ENCODE measurements at places on chromosomes 13 and 19.

DNA sequence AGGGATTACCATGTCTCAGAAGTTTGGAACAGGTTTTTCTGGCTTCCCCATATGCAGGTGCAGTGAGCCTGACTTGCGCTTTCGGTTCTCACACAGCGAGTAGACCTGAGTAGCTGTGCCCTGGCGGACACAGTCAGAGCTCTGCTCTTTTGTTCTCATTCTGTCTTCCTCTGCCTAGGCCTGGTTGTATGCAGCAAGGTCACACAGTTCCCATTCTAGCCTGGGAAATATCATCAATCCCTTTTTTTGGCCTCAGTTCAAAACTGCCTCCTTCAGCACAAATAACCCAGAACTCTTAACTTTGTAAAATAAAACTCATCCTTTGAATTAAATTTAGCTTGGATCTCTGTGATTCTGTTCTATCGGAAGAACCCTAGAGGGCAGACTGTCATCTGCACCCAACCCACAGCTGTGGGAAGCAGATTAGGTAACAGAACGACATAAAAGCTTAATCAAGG lies 10.2 kb downstream of the OXGR1 start:
- DNase-seq, result peak; percentile 38

- no peak for DNase-seq
Measured at GRCh38 chr13:102970542-102970941, 95.7 kb downstream of the SLC10A2 start.

GRCh38 chr19:12287958-12288500 lies 6.7 kb downstream of the ZNF44 start:
- no peak for DNase-seq

- DNase-seq, result no peak
Measured at GRCh38 chr19:7772752-7773291, 9.8 kb downstream of the CLEC4M start.

DNA sequence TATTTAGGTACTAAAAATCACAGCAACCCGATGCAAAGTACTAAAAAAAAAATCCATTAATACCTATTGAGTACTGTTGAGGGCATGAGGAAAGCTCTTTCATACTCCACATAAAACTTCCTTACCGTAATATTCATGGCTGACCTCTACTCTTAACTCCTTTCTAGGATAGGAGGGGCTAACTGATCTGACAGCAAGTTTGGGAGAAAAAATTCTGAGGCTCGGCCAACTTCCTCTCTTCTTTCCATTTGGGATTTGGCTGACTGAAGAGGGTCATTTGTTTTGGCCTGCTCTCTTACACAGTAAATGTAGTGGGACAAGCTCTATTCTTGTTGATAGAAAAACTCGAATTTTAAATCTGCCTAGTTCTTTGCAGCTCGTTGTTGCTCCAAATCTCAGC lies 9.4 kb upstream of the USPL1 start:
- DNase-seq, result no peak

GRCh38 chr13:107079423-107080049 lies 511.6 kb upstream of the ARGLU1 start:
- no peak for DNase-seq

- DNase-seq, result no peak
Measured at GRCh38 chr13:98226496-98226895, 49.4 kb upstream of the RNF113B start.

- DNase-seq, result no peak
Measured at GRCh38 chr13:32252812-32253438, 62.2 kb downstream of the ZAR1L start.

DNA sequence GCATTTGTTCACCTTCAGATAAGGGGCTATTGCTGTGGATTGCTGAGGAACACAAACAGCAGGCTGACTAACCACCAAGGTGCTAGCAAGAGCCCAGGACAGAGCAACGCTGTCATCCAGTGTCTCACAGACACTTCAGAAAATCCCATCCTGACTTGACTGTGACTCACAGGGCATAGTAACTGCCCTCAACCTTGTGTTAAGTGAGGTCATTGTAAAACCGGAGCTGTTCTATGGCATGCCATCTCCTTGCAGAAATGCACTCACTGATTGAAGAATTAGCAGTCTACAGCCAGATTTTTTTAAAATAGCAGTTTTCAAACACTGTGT lies 51.1 kb downstream of the TNFRSF19 start:
- no peak for DNase-seq

- DNase-seq, result no peak
Measured at GRCh38 chr13:96581741-96582140, 412.5 kb downstream of the OXGR1 start.

- DNase-seq, result no peak
Measured at GRCh38 chr13:75174481-75174880, 307.5 kb downstream of the TBC1D4 start.

DNA sequence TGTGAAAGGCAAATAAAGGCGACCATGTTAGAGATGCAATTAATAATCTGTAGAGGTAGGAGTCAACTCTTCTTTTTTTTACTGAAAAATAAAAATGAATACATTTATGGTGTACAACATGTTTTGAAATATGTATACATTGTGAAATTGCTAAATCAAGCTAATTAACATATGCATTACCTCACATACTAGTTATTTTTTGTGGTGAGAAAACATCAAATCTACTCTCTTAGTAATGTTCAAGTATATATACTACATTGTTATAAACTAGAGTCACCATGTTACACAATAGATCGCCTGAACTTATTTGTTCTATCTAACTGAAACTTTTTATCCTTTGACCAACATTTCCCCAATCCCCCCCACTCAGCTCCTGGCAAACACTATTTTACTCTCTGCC lies 143.2 kb downstream of the POU4F1 start:
- no peak for DNase-seq

DNA sequence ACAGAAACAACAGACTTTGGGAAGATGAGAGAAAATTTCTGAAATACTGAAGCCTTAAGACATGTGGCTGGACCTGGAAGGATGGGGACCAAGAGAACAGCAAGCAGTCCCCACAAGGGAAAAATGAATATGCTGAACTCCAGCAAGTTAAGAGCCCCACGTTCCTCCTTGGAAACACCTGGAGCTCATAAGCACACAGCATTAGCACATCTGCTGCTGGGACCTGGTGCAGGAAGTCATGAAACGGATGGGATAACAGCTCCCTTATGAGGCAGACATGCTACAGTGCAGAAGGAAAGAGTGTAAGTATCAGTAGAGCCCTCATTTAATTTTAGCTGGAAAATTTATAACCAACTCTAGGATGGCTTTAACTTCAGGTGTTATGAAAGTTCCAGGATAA lies 67.3 kb downstream of the SLC15A1 start:
- DNase-seq, result no peak

- no peak for DNase-seq
Measured at GRCh38 chr13:25933520-25933919, 118.3 kb downstream of the SHISA2 start.

GRCh38 chr19:45492137-45492626 lies 4.7 kb downstream of the RTN2 start:
- DNase-seq, result no peak

DNA sequence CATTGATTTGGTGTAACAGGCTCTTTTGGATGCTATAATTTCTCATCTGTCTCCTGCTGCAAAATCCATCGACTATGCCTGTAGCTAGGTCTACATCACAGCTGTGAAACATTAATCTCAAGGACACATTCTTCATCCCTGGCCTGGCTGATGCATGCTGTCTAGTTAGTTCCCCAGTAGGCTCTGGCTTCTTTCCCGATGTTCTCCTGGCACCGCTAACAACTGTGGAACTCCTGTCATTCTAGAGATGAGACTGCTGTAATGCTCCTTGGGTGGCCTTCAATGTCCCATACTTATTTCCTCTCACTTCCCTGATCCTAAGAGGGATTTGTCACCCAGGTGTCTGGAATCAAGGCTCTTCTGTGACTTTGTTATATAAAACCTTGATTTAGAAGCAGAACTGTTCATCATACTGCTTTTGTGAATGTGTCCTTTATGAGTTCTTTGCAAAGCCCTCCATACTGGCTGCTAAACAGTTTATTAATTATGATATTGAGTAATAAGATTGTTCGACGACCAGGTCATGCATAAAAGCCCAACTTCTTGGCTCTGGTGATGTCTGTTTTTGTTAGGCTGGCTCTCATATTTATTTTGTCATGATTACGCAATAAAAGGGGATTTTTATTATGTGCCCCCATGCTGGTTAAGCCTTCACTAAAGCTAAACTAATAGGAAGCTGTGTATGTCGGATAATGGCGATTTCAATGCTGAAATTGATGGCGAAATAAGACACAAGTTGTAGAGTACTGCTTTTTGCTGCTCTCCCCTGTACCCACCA lies 227.5 kb downstream of the DCT start:
- DNase-seq, result no peak

DNA sequence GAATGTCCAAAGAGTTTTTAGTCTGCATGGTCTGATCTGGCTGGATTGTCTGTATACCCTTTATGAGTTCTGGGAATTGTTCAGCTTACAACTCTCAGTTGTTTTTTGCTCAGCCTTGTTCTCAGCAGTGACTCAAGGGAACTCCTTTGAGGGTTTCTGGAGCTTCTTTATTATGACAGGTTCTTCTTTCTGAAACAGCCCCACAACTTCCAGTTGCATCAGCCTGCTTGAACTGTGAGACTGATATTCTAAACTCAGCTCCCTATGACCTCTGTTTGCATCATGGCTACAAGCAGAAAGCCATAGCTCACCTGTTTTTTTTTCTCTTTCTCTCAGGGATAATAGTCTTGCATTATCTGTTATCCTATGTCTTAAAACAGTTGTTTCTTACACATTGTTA lies 85.0 kb downstream of the TDRD3 start:
- no peak for DNase-seq

GRCh38 chr13:99331881-99332293 lies 24.7 kb upstream of the GPR183 start:
- no peak for DNase-seq

DNA sequence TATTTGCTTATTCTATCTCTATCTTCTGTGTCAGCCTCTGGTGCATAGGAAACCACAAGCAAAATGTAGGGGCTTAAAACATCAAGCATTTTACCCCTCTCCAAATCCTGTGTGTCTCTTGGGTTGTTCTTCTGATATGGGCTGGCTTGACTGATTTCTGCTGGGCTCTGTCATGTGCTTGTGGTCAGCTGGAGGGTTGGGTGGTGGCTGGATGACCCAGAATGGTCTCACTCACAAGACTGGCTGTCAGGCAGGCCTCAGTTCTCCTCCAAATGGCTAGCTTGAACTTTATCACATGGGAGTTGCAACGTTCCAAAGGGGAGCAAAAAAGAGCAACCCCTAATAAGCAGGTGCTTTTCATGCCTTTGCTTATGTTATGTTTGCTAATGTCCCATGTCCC lies 9.6 kb upstream of the LYPD5 start:
- no peak for DNase-seq

GRCh38 chr19:43553656-43554055 lies 20.7 kb downstream of the ZNF575 start:
- no peak for DNase-seq

- no peak for DNase-seq
Measured at GRCh38 chr19:39494661-39495060, 4.1 kb upstream of the DLL3 start.

- no peak for DNase-seq
Measured at GRCh38 chr13:27634231-27634630, 12.5 kb downstream of the POLR1D start.

GRCh38 chr13:72952529-72953141 lies 106.2 kb upstream of the KLF5 start:
- no peak for DNase-seq

DNA sequence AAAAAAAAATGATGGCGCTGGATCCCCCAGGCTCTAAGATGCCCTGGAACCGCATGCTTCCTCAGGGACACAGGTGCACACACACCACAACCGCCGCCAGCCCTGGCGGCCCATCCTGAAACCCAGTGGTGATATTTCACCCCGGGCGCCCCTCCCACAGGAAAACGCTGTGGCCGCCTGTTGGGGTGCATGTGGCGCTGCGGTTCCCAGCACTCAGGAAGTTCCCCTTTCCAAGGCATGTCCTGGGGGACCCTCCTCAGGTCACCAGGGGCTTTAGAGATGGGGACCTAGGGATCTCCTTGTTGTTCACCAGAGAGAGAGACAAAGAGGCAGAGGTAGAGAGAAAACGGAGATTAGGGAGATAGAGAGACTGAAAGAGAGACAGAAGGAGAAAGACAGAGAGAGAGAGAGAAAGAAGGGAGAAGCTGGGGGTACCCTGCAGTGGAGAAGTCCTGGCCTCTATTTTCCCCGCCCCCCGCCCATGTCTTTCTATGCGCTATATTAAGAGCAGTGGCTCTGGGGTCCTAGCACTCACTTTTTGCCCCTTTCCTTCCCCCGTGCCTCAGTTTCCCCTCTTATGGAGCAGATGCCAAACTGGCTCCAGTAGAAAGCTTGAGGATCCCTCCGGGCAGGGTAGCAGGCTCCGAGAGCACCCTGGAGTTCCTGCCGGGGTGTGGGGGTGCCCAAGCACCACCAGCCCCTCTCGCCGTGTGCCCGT lies 2.3 kb downstream of the ADGRE2 start:
- DNase-seq, result no peak

- DNase-seq, result no peak
Measured at GRCh38 chr19:531753-532560, at the start of gene CDC34. CDC34 (plus strand) TSS chr19:531760; CDS start chr19:531932, 172 bp downstream.

GRCh38 chr19:3383121-3383722 lies 16.8 kb downstream of the NFIC start:
- no peak for DNase-seq

GRCh38 chr13:21075379-21076249 lies 14.2 kb upstream of the LATS2 start:
- no peak for DNase-seq

- no peak for DNase-seq
Measured at GRCh38 chr13:50130123-50130946, 115.1 kb downstream of the KCNRG start.

DNA sequence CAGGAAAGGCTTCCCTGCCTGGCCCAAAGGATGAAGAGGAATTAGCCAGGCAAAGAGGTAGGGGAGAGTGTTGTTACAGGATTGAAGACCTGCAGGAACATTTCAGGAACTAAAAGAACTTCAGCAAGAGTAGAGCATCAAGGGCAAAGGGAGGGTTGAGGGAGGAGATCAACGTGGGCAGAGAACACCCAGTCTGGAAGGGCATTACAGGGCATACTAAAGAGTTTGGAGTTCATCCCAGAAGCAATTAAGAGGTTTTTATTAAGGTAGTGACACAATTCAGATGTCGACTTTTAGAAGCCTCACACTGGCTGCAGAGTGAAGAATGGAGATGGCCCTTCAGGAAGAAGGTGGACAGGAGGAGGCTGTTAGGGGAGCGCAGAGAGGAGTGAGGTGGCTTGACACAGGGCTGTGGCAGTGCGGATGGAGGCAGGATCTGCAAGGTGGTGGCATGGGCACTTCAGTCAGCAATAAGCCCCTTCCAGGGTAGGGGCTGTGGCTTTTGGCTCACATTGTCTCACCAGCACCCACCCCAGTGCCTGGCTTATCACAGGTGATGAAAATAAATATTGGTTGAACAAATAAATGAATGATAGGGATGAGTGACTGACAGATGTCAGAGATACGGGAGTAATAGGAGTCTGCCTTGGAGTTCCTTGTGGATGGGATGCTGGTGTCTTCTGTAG lies 24.9 kb downstream of the TEX26 start:
- no peak for DNase-seq

GRCh38 chr19:43773725-43774102 lies 7.1 kb downstream of the KCNN4 start:
- no peak for DNase-seq
